ENCODE measurements at places on chromosomes 11 and 22.

DNA sequence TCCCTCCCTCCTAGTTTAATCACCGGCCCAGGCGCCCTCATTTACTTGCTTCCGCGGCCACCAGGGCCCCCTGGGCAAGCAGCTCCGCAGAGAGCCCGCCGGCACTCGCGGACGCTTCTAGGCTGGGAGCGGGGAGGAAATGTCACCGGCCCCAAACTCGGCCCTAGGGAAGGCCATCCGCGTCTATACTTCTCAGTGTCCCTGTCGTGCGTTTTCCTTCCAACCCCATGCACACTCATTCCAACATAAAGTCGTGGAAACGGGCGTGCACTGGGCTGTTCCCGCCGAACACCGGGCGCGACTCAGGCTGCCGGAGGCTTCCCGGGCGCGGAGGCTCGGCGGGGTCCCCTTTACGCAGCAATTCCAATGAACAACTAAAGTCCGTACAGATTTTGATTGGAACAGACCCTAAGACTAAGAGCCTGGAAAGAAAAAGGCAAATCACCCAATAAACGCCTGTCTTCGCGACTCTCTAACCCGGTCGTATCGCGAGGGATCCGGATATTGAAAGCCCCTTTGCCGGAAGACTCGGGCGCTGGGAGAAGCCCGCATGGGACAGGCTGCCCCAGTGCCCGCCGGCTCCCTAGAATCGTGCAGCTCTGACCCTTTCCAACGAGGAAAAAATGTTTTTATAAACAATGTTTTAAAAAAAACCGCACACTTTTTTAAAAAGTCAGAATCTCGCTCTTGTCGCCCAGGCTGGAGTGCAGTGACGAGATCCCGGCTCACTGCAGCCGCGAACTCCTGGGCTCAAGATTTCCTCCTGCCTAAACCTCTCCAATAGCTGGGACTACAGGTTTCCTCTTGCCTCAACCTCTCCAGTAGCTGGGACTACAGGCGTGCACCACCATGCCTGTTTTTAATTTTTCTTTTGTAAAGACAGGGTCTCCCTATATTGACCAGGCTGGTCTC lies 1.3 kb upstream of the BARX2 start:
- DNase-seq = no peak

DNA sequence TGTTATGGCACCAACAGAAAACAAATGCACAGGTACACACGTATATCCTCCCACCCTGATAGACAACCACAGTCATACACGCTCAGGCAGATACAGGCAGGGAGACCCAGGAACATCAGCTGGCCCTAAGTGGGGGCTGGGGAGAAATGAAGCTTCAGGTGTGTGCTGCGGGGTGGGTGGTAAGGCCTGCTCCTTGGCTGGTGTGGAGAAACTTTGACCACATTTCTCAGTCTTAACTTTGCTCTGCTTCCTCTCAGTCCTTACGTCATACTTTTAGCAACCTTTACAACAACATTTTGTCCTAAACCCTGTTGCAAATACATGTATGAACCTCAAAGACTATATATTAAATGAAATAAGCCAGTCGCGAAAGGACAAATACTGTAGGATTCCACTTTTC lies 6.7 kb upstream of the ANAPC15 start:
- no peak for DNase-seq

- no peak for DNase-seq
Observed at GRCh38 chr11:24524156-24524555, 27.3 kb downstream of the LUZP2 start.

- DNase-seq = no peak
Observed at GRCh38 chr11:103384652-103385051, 275.4 kb downstream of the DYNC2H1 start.

DNA sequence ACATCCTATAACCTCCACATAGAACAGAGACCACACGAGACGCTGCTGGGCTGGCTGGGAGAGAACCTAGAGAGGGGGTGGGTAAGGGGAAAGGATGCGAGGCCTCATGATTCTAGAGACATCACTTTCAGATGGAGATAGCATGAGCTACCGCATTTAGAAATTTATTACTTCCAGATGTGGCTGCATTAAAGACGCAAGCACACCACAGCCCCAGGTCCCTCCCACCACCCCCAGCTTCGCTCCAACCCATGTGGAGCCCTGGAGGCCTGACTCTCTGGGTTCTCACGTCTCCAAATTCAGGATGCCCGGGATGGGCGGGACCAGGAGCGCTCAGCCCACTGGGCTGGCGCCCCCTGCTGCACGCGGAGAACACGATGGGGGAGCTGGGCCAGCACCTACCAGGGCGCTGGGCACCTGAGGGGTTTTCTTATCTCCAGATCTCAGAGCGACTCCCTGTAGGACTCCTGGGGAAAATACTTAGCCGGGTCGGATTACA lies 13.6 kb downstream of the MRPL21 start:
- DNase-seq = no peak

GRCh38 chr11:86117001-86117711 lies 48.3 kb upstream of the PICALM start:
- no peak for DNase-seq

GRCh38 chr11:94857337-94857736 lies 89.2 kb downstream of the AMOTL1 start:
- DNase-seq = no peak

Data from T-helper 22 cell (primary cell).